Stimulated activated naive CD8-positive, alpha-beta T cell treated with anti-CD3 and anti-CD28 coated beads, Interleukin-15, amount 100 ng/mL, for 72 hours (primary cell): ENCODE measurements at places on chromosomes 6 and 20.

DNA sequence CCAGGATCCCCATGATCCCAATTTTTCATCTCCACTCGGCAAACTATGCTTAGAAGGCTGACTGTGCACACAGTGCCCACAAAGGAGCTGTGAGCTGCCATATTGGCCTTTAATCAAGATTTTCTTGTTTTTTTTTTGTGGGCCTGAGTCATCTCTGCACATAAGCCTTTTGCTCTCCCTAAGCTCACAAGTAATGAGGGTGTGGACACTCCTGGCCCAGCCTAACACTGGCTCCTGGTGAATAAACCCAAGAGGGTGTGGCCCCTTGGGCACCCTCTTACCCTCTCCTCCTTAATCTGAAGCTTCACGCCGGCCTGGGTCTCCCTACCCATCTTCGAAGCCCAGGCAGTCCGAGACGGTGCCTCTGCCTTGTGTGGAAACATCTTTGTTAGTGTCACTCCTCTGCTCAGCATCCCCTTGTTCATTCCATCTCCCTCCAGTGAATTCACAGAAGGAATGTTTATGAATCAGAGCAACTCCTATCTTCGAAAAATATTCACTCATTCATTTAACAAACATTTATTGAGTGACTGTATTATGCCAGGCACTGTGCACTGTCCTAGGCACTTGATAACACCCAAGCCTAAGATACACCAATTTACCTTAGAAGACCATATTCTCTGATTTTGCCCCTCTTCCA is 22.2 kb upstream of the MRPS10 start:
- DNase-seq, result no peak

GRCh38 chr20:23061734-23062561 is 12.5 kb upstream of the THBD start:
- no peak for DNase-seq

DNA sequence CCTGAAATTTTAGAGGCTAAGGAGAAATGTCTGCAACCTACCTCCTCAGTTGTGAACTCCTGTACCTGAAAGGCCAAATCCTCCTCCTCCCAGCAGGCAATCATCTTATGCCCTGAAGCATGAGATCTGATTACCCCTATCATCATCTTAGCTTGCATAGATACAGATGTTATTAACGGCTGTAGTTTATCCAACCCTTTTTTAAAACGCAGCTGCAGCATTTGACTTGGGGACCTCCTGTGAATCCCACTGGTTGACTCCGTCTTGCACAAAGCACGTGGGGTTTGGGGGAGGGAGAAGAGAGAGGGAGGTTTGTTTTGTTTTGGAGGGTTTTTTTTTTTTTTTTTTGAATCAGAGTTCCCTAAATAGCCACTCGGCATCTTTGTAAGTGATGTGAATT is 5.8 kb upstream of the NR2E1 start:
- DNase-seq, result no peak

- no peak for DNase-seq
These were observed 54.3 kb downstream of the TCP11 start for GRCh38 chr6:35086636-35087360.

- no peak for DNase-seq
These were observed 8.6 kb downstream of the BYSL start for GRCh38 chr6:41929924-41930323.
